ENCODE measurements at places on chromosomes 5 and 9.
A peak's percentile ranks its signal among the peaks of the same experiment; 100 is the strongest.

GRCh38 chr9:32251539-32251938 is 132.9 kb upstream of the ACO1 start:
- peak; percentile 28 for DNase-seq

DNA sequence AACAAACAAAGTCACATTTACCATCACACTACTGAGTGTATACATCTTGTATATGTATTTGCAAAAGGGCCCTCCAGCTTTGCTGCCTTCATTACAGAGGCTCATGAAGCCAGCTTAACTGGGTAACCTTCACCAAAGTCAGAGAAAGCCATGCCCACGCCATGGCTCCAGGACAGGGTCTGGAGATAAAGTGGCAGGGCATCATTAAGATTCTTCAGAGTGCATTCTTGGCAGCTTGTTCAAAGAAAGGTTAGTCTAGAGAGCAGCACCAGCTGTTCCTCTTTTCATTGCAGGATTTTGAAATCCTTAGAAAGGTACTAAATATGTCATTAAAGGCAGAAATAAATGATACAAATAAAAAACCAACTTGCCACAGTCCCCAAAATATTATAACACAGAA is 333.2 kb downstream of the NDUFS4 start:
- DNase-seq: no peak

- no peak for DNase-seq
Observed at GRCh38 chr5:43104057-43104456, 16.7 kb upstream of the ZNF131 start.

GRCh38 chr9:123761905-123762605 is 167.9 kb downstream of the DENND1A start:
- no peak for DNase-seq

DNA sequence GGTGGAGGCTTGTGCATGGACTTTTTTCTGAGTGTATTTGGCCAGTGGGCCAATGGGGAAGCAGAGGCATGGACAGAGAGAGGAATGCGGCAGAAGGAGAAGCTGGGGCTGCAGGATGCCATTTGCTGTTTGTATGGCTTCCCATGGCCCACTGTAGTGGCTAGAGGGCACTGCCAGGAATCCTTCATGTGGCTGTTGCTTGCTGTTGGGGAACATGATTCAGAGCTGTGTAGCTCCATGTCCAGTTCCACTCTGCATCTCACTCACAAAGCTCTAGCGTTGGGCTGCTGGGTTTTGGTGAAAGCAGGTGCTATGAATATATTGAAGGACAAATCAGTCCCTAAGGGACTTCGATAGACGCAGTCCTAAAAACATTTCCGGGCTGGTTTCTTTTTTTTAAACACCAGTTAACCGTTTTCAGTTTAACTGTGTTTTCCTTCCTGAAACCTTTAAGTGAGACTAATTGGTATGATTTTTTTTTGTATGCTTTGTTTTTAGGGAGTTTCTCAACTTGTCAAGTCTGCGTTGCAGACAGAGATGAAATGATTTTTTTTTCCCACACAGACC is 51.3 kb downstream of the SLC22A5 start:
- DNase-seq: no peak

DNA sequence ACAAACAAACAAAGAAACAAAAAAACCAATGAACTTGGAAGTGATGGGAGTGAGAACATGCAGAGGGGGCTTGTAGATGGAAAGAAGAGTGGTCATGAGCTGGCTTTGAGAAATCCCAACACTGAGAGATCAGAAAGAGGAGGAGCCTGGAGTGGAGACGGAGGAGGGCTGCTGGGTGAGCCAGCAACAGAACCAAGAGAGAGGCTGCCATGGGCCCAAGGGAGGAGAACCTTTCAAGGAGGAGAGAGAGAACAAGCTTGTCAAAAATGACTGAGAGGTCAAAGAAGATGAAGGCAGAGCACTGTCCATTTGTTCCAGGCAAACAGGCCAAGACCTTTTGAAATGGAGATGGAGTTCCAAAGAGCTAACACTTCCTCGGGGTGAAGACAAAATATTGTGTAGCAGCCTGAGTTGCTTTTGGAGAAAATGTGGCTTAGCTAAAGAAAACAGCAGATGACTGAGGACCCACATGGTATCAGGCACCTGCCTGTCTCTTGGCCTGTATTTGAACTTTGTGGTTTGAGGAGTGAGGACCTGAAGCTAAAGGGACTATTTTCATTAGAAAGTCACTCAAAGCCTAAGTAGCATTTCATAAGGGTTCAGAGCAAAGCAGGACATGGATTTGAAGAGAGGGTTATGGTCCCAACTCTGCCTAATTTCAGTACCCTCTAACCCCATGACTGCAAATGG is 13.1 kb downstream of the NSG2 start:
- DNase-seq: no peak

DNA sequence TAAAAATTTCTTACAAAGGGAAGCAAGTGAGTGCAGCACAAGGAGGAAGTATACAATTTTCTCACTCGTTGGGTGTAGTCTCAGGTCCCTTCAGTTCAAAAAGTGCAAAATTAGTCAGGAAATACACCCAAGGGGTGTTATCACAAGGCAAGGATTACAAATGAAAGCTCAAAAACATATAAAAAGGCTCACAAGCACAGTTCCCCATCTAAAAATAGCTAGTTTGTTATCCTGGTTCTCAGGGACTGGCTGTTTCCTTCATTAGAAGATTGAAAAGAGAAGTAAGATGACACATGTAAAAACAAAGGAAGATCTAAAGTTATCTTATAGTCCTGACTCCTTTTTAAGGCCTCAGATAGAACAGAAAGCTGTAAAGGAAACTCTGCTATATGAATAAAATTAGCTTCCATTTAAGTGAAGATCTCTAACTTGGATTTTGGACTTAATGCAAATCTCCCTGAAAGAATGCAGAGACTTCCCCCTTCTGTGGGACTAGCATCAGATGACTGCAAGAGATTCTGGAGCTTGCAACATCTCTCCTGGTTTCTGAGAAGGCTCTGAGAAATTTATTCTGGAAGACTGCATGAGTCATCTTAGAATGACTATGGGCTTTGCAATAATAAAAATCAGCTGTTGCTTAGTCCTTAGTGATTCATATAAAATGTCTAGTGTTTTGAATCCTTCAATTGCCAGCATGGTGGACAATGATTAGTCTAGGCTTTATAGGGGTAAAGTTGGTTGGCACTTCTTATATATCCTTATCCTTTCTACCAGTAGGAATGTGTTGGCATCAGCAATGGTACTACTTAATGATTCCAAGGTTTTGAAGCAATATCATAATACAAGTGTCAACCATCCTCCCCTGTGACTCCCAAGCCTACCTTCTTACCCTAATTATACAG is 25.4 kb downstream of the DAB2 start:
- DNase-seq: no peak

DNA sequence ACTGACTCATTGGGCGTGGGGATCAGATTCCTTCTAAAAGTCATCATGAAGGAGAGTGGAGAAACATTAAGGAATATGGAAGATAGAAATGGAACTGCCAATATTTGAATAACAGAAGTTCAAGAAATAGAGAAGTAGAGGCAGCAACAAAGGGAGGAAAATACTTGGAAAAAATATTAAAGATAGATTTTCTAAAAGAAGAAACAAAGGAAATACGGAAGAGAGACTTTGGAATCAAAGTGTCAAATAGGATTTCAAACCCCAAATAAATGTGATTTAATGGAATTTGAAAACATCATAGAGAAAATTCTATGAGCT is 605.1 kb upstream of the KLF4 start:
- DNase-seq: no peak

DNA sequence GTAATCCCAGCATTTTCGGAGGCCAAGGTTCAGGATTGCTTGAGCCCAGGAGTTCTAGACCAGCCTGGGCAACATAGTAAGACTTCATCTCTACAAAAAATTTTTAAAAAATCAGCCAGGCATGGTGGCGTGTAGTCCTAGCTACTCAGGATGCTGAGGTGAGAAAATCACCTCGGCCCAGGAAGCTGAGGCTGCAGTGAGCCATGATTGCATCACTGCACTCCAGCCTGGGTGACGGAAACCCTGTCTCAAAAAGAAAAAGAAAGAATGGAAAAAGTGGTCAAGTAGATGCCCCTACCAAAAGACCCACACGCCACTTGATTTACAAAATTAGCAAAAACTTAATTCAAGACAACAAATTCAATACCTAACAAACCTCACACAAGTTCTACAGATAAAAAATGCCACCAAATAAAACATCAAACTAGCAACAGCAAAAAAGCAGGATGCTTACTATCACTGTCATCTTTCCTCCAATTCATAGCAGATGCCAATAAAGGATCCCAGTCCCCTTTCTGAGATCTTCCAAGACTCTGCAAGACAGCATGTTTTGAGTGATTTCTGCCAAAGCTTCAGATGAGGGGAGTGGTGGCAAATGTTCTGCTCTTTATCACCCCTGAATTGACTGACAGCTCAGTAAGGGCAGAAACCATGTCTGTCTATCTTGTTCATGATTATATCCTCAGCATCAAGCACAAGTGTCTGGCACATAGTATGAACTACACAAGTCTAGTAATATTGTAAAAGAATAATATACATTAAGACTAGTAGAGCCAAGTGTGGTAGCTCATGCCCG is 34.2 kb upstream of the TESK1 start:
- no peak for DNase-seq

DNA sequence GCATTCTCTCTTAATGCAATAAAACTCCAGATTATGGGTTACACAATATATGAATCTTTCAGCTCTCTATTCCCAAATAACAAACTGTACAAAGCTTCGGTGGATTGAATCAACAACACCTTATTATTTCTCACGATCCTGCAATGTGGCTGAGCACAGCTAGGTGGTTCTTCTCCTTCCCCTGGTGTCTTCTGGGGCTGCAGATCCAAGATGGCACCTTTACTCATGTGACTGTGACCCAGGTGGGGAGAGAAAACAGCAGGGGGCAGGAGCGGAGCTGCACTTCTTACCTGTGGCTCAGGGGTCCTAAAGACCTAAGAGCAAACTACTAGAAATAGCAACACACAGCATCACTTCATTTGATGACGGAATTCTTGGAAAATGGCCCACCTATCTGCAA is 233.1 kb downstream of the IRX1 start:
- no peak for DNase-seq

GRCh38 chr5:1005904-1006655 is 2.5 kb upstream of the NKD2 start:
- DNase-seq: no peak

GRCh38 chr5:123176224-123176937 is 87.3 kb downstream of the PRDM6 start:
- no peak for DNase-seq

DNA sequence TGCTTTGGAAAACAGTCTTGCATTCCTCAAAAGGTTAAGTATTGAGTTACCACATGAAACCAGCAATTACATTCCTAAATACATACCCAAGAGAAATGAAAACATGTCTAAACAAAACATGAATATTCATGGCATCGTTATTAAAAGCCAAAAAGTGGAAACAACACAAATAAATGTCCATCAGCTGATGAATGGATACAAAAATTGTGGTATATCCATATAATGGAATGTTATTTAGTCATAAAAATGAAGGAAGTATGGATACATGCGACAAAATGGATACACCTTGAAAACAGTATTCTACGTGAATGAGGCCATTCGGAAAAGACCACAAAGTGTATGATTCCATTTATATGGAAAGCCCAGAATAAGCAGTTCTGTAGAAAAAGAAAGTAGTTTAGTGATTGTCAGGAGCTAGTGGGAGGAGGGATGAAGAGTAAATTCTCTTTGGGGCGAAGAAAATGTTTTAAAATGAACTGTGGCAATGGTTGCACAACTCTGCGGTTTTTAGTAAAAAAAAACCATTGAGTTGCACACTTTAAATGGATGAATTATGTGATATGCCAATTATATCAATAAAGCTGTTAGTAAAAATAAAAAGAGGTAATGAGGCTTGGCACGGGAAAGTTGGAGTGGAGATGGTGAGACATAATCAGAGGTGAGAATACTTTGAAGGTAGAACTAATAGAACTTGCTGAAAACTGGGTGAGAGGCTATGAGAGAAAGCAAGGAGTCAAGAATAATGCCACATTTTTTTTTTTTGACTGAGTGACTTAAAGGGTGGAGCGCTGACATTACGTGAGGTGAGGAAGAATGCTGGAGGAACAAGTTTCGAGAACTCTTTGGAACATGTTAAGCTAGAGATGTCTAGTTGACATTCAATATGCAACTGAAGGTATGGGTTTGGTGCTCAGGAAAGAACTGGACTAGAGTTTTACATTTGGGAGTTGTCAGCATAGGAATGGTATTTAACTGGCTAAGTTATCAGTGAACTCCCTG is 194.9 kb upstream of the ZNF608 start:
- DNase-seq: no peak

DNA sequence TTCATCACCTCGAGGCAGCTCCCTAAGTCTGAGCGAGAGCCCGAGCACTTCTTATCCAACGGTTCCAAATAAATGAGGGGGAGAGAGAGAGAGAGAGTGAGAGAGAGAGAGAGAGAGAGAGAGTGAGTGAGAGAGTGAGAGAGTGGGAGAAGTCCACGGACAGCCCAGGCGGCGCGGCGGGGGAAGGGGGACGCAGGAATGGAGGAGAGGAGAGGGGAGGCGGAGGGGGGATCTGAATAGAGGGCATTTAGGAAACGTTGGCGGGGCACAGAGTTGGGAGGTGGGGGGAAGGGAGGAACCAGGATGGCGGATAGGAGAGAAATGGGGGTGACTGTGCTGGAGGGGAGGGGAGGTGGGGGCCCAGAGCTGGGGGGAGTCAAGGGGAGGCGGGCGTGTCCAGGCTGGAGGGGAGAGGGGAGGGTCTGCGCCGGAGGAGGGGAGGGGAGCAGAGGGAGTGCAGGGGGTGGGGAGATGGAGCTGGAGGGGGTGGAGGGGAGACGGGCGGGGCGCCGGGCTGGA is 398 bp upstream of the BASP1 start:
- no peak for DNase-seq

DNA sequence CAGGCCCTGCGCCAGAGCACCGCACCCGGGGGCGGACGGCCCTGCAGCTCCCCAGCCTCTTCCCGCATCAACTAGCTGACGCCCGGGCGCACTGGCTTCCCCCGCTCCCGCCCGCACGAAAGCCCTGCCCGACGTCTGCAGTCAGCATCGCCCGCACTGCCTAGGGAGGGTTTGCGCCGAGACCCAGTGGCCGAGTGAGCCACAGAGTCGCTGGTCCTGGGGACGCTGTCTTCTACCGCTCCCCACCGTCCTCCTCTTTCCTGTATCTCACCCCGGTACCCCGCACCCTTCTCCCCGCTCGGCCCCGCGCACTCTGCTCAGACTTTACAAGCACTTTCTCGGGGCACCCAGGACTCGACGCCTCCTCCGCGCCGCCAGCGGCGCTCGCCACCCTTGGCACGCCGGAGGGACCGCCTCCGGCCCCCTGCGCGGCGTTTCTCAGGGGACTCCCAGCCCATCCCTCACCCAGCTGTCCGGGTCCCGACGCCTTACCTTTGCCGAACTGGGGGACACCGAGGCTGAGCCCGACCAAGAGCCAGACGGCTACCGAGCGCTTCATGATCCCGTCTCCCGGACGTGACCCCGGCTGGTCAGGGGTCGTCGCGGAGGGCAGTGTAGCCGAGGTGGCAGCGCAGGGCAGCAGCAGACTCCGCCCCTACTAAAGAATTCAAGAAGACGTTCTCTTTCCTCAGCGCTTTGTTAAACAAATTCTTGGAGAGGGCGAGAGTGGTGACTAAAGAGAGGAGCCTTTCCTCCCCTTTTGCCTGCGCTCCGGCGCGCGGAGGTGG is 670 bp downstream of the EDIL3 start:
- DNase-seq: no peak

GRCh38 chr9:35579130-35579529 is 25.9 kb upstream of the TESK1 start:
- DNase-seq: no peak

GRCh38 chr9:136943291-136944211 is 987 bp downstream of the FBXW5 start:
- DNase-seq: no peak
